ENCODE measurements at places on chromosomes 12 and 14. TPM values are rescaled to one million over a fixed set of nuclear protein-coding genes. Genes with fewer than 3 reads are reported as not detected.

DNA sequence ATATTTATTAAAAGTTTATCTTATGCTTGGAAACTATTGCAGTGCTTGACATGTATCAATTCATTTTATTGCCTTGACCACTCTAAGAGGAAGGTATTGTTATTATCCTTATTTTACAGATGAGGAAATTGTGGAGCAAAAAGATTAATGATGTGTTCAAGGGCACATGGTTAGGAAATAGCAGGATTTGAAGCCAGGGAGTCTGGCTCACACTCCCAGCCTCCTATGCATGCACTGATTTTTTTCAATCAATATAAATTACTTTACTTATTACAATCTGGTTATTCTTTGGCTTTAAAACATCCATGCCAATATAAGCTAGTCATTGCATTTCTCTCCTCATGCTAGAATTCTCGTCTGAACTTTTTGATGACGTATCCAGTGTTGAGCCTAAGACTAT, 94.2 kb upstream of the TBX5 start:
- H3K27ac ChIP-seq: no peak overlapping the region
- H3K4me3 ChIP-seq: no peak overlapping the region
- peaks cover 40% of the 10 kb centered on the region for H3K27me3 ChIP-seq
- H3K4me1 ChIP-seq: no peaks in the 10 kb centered on the region
- no peak for DNase-seq

DNA sequence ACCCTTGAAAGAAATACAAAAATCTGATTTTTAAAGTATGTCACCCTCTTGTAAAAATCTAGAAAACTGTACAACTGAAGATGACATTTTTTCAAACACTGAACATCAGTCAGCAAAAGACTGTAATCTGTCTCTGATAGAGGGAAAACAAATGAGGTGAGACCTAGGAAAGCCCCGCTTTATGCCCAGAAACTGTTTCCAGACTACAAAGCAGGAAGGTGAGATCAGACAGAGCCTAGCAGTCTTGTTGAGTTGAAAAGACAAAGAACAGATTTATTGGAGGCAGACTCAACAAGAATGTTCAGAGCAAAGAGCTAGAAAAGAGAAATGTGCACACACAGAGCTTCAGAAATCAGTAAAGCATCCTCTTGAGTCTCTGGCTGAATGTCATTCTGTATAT, 873.6 kb downstream of the LRFN5 start:
- no peaks in the 10 kb centered on the region for H3K27me3 ChIP-seq
- H3K36me3 ChIP-seq: no peaks in the 10 kb centered on the region
- H3K4me3 ChIP-seq: no peak overlapping the region
- DNase-seq: no peak
- no peaks in the 10 kb centered on the region for H3K4me1 ChIP-seq

DNA sequence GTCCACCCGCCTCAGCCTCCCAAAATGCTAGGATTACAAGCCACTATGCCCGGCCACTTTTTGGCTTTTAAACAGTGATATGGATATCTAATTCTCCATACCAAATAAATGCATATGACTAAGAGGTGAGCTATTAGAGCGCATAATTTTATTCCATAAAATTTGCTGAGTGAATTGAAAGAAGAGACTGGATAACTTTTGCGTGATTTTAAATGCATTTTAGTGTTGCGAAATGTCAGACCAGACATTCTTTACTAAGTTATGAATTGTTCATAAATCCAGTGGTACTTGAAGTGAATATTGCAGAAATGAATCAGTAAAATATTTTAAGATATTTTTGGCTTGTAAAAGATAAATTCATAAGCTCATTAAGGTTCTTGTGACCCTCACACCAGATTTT, 50.9 kb upstream of the DIP2B start:
- no peaks in the 10 kb centered on the region for H3K27me3 ChIP-seq
- DNase-seq: no peak
- H3K4me3 ChIP-seq: no peak overlapping the region
- peaks cover 14% of the 10 kb centered on the region for H3K36me3 ChIP-seq

GRCh38 chr12:1382826-1383225, 211.6 kb downstream of the FBXL14 start:
- no peaks in the 10 kb centered on the region for H3K4me1 ChIP-seq
- no peaks in the 10 kb centered on the region for H3K27me3 ChIP-seq
- H3K4me3 ChIP-seq: no peak overlapping the region
- H3K27ac ChIP-seq: no peak overlapping the region

- no peaks in the 10 kb centered on the region for H3K36me3 ChIP-seq
- H3K4me3 ChIP-seq: no peak overlapping the region
- no peak overlapping the region for H3K27ac ChIP-seq
- peaks cover 23% of the 10 kb centered on the region for H3K4me1 ChIP-seq
- H3K27me3 ChIP-seq: no peaks in the 10 kb centered on the region
- DNase-seq: no peak
These were observed 77.0 kb downstream of the RBM19 start for GRCh38 chr12:113889076-113889475.

DNA sequence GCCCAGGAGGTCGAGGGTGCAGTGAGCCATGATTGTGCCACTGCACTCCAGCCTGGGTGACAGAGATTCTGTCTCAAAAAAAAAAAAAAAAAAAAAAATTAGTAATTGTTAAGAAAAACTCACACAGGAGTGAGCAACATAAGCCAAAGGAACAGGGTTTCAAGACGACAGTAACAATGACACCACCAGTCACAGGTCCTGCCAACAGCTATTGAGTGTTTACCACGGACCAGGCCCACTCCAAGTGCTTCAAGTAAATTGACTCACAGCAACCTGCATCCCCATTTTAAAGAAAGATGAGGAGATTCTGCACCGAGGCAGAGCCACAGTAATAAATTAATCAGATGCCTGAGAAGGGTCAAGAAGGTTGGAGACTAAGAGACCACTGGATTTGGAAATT, 194.5 kb downstream of the DPF3 start:
- H3K4me1 ChIP-seq: no peaks in the 10 kb centered on the region
- H3K27ac ChIP-seq: no peak overlapping the region
- H3K4me3 ChIP-seq: no peak overlapping the region
- DNase-seq: no peak

- peaks cover 13% of the 10 kb centered on the region for H3K27me3 ChIP-seq
- peak overlapping the region; percentile 70 for H3K27ac ChIP-seq
- H3K4me3 ChIP-seq: peak overlapping the region; percentile 48
- peaks cover 8% of the 10 kb centered on the region for H3K4me1 ChIP-seq
- H3K36me3 ChIP-seq: no peaks in the 10 kb centered on the region
These were observed 27.3 kb downstream of the PTPRB start for GRCh38 chr12:70609739-70610491.

DNA sequence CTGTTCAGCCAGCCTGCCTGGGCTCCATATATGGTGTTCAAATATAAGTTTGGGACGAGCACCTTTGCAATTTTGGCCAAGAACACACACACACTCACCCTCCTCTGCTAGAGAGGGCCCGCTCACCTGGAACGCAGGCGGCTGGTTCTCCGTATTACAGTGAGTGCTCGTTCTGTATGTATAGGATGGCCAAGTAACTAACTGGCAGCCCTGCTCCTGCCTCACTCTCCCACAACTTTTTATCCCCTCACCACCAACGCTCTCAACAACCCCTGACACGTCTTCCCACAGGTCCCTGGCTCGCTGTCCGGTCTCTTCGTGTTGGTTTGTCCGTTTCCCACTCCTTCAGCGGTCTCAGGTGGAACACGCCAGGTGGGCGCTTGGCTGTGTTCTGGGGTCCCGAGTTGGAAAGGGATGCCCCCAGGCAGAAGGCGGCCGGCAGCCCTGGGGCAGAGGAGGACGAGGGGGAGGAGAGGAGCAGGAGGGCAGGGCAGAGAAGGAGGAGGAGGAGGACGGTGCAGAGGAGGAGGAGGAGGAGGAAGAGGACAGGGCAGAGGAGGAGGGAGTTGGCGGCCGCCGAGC, 398 bp upstream of the MSRB3 start:
- H3K27ac ChIP-seq: peak overlapping the region; percentile 59
- peaks cover 5% of the 10 kb centered on the region for H3K27me3 ChIP-seq
- H3K36me3 ChIP-seq: no peaks in the 10 kb centered on the region

DNA sequence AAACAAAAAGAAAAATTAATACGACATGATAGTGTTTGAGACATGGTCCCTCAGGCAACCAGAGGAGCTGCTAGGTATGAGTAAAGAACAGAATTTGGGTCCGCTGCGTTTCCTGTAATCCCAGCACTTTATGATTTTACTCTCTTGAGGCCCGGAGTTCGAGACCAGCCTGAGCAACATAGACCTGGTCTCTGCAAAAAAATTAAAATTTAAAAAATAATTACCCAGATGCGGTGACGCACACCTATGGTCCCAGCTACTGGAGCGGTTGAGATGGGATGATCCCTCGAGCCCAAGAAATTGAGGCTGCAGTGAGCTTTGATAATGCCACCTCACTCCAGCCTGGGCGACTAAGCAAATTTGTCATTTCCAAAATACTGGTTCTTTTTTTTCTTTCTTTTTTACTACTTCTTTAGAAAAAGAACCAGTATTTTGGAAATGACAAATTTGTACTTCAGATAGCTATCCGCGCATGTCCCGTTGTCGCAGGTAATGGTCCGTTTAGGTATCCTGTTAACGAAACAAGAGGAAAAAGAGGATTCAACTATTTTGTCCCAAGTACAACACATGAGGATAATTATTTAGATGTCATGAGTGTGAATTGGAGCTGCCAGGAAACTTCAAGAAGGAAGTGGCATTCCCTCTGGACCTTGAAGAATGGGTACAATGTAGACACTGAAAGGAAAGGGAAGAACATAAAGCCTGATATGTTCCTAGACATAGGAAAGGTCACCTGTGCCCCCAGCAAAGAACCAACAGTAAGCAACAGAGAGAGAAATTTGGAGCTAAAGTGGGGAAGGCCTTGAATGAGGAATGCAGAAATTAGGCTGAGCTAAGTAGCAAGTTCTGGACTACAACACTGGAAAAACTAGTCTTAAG, 1.2 kb upstream of the HECTD1 start:
- peaks cover 8% of the 10 kb centered on the region for H3K4me1 ChIP-seq
- peak overlapping the region; percentile 77 for H3K4me3 ChIP-seq
- peak overlapping the region; percentile 100 for H3K27ac ChIP-seq

GRCh38 chr12:42468921-42469320, 120.6 kb downstream of the PRICKLE1 start:
- no peaks in the 10 kb centered on the region for H3K27me3 ChIP-seq
- H3K4me3 ChIP-seq: no peak overlapping the region
- DNase-seq: no peak
- H3K27ac ChIP-seq: no peak overlapping the region

BIN2 gene
- 2.6 TPM for polyA plus RNA-seq

TSPAN9 gene
- polyA plus RNA-seq: 116 TPM

TULP3 gene
- 20.8 TPM for polyA plus RNA-seq

GZMB gene
- 0.72 TPM for polyA plus RNA-seq

Measured in muscle of leg (tissue), 16 donors.